ENCODE measurements at places on chromosomes 12 and 14.

DNA sequence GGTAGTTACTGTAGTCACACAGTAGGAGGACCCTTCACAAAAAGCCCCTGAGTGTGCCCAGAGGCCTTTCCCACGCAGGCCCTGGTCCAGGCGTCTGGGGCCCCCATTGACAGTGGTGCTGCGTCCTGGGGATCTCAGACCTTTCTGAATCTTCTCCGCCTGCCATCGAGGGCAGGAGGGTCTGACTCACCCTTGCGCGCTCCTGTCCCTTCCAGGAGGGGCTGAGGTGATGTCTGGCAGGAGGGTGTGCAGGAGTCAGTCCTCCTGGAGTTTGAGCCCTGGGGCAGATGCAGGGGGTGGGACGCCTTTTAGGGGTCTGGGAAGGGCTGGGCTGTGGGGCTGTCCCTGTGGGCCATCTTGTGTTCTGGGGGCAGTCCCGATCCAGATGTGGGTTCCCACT is 386.8 kb downstream of the TMEM121 start:
- no peak for DNase-seq

GRCh38 chr14:66435683-66436082 is 50.5 kb upstream of the CCDC196 start:
- no peak for DNase-seq

- no peak for DNase-seq
Measured at GRCh38 chr12:109912855-109913321, 12.8 kb downstream of the TCHP start.

DNA sequence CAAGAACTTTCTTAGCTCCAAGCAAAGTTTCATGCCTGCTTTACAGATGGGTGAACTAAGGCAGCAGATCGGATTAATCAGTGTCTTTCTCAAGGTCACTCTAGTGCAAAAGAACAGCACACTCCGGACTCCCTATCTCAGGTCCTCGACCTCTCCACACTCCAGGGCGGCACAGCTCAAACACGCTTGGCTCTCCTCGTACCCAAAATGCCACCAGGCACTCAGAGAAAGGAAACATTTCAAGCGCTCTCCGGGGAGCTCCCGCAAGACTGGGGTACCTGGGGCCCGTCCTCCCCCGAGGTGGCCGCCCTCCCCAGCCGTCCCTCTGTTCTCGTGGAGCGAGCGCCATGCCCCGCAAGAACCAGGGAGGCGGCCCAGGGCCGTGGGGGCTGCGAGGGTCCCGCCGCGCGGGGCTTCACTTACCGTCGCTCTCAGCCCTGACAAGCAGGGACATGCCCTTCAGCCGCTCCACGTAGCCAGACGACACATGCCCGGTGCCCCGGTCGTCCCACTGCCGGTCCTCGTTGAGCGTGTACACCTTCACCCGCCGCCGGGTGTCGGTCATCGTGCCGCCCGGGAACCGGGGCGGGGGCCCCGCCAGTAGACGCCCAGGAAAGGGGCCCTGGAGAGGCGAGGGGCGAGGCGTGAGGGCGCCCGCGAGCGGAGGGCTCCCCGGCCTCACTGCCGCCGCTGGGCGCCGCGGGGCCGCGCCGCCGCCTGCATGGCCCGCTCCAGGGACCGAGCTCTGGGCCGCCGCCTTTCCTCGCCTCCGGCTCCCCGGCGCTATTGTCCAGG is 830 bp downstream of the PPP4R3A start:
- DNase-seq, result no peak

DNA sequence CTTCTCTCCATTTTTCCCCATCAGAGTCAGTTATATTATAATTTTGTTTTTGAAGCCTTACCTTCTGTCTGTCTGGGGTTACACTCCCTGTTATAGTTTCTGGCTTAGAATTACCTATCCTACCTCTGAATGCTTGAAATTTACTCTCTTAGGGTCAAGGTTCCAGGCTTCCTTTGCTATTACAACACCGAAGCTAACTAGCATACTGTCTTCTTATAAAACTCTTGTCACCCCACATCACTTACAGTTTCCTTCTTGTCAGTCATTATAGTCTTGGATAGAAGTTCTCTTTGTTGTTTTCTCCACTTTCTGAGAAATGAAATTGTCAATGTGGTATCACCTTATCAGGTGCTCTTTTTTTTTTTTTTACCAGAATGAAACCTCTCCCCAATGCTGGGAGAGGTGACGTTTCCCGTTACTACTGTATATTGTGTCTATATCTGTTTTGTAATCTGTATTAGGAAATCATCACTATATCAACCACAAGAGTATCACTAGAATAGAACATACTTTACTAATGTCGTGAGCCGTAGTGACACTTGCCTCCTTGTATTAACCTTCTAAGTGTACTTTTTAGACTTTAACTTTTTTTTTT is 69.2 kb upstream of the PSMA6 start:
- no peak for DNase-seq

- no peak for DNase-seq
Measured at GRCh38 chr12:118617611-118618450, 241.5 kb downstream of the SUDS3 start.

GRCh38 chr14:99260116-99260515 is 11.9 kb downstream of the BCL11B start:
- DNase-seq, result no peak

- DNase-seq, result no peak
Measured at GRCh38 chr12:92272061-92272964, 126.7 kb upstream of the BTG1 start.

- DNase-seq, result no peak
Measured at GRCh38 chr14:30162066-30162465, 234.4 kb upstream of the PRKD1 start.

DNA sequence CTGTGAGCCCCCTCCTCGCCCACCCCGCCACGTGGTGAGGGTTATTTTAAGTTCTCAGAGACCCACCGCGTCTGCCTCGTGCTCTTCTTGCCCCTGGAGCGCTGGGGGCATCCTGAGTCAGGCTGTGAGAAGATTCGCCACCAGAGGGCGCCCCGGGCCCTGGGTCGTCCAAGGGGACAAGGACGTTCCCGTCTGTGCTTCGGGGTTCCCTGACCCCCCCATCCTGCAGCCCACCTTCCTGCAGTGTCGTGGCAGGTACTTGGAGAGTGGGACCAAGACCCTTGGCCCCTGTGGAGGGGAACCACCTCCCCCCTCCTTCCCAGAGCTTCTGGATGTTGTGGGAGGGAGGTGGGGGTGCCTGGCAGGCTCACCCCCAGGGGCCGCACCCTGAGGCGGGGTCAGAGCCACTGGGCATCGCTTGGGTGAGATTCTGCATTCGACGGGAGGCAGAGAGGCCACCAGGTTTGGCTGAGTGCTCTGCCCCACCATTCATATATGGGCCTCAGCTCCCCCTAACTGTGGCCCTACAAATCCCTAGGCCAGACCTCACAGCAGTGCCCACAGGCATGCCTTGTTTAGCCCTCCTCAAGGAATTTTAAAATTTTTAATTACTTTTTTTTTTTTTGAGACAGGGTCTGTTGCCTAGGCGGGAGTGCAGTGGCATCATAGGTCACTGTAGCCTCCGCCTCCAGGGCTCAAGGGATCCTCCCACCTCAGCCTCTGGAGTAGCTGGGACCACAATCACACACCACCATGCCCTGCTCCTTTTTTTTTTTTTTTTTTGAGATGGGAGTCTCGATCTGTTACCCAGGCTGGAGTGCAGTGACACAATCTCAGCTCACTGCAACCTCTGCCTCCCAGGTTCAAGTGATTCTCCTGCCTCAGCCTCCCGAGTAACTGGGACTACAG is 17.0 kb downstream of the RHOF start:
- no peak for DNase-seq

DNA sequence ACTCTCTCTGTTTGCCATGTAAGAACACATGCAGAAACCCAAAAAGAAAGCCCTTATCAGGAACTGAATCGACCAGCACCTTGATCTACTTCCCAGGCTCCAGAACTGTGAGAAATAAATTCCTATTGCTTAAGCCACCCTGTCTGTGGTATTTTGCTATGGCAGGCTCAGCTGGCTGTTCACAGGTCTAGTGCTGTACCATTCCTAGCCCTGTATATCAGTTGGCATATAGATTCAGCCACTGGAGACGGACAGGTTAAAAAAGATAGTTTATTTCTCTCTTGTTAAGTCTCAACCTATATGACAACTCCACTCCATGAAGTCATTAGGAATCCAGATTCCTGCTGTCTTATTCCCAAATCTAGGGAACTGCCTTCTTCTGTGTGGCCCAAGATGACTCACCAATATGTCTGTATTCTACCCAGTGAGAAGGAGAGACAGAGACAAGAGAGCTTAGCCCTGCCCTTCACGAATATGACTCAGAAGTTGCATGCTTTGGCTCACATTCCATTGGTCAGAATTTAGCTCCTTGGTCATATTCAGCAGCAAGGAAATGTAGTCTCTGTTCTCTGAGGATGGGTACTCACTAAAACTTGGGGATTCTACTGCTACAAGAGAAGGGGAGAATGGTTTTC is 57.0 kb downstream of the PLEKHG7 start:
- no peak for DNase-seq

Measured in NCI-H1694 treated with DMSO at 0.1 percent for 48 hours (cell line).